ENCODE measurements at places on chromosomes 1 and 21.

GRCh38 chr1:152630596-152630995 lies 7.7 kb upstream of the LCE3A start:
- DNase-seq, result no peak

DNA sequence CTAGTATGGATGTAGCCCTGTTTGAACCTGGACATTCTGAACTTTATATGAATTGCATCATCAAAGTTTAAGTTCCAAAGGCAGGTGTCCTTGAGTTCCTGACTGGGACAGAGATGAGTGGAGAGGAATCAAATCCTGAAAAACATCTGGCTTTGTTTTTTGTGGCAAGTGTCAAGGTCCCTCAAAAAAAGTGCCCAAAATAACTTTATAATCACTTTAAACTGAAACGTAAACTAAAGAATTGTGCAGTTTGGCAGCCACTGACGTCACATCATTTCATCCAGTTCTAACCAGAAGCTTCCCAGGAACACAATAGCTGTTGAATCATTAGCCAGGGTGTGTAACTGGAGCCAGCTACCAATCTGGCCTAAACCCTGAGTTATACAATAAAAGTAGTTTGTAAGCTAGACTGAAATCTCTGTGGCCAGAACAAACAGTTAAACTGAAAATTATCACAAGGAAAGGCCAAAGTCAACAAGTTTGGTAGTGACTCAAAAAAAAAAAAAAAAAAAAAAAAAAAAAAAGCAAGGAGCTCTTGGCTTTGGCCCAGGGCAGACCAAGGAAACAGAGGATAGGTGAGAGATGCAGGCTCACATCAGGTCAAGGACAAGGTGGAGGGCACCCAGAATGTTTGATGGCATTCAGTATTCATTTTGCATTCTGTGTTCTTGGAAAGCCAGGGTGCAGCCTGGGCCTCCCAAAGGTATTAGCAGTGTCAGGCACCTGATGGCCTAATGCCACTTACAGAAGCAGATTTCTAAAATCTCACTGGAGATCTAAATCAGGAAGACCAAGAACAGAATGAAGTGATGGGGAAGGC lies 74.3 kb downstream of the TNFSF18 start:
- DNase-seq, result no peak

DNA sequence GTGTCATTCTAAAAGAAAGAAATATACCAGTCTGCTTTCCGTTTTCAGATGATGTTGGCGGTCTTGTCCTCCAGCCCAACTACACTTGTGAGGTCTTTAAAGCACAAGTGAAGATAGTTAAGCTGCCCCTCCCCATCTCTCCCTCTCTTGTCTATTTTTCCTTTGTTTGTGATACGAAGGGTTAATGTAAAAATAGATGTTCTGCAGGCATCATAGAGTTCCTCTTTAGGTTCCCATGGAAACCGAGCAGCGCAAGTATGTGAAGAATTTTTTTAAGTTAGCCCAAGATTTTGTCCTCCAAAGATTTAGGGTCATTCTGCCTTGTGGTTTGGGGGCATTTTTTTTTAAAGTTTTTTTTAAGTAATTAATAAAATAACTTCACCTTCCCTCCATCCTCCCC lies 232.4 kb upstream of the AJAP1 start:
- no peak for DNase-seq

DNA sequence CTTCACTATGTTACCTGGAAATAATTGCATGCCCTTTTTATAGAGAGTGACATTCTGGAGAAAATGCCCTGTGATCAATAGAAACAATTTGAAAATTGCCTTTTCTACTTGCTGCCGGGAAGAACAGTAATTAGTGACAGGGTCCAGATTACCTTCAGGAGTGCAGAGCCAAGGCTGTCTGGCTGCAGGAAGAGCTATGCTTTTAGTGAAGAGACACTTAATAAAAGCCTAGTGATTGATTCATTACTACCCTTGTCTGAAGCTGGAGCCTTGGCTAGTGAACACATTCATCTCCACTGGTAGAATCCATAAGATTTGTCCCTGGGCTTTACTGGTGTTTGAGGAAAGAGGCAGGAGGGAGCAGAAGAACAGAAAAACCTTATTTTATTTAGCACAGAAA lies 12.9 kb upstream of the DNASE2B start:
- DNase-seq, result no peak

DNA sequence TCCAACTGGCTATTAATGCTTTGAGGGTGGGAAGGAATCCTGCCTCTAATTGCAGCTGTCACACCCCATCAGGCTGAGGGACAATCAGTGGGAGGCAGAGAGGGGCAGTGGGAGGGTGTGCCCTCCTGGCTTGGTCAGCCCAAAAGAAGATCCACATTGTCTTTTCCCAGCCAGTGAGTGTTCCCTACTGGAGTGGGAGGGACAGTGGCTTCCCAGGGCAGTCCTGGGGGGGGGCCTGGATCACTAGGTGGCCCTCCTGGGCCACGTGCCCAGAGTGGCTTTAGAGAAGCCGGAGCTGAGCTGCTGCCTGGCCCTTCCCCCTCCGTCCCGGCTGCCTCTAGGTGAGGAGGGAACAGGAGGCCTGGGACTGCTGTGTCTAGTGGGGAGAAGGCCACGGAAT lies 14.0 kb downstream of the INKA2 start:
- no peak for DNase-seq

DNA sequence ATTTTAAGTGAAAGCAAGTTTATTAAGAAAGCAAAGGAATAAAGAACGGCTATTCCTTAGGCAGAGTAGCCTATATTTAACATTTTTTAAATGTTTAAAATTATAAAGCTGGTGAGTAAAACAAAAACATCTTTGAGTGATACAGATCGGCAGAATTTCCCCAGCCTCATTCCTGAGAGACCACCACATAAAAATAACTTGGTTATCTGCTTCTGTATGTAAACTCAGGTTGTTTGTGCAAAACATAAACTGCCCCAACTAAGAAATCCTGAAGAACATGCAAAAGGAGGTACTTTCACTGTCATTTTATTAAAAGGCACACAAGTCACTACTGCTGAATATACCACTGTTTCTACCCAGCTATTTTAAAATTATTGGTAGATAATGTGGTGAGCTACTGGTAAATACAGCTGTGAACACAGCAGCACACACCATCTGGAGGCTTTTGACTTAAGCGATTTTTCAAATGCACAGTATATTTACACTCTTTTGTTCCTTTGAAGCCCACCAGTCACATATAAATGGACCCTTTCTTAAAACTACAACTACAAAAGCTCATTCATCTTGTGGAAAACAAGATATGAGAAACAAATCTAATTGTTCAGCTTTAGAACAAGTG lies 119.3 kb downstream of the RERE start:
- DNase-seq, result no peak

DNA sequence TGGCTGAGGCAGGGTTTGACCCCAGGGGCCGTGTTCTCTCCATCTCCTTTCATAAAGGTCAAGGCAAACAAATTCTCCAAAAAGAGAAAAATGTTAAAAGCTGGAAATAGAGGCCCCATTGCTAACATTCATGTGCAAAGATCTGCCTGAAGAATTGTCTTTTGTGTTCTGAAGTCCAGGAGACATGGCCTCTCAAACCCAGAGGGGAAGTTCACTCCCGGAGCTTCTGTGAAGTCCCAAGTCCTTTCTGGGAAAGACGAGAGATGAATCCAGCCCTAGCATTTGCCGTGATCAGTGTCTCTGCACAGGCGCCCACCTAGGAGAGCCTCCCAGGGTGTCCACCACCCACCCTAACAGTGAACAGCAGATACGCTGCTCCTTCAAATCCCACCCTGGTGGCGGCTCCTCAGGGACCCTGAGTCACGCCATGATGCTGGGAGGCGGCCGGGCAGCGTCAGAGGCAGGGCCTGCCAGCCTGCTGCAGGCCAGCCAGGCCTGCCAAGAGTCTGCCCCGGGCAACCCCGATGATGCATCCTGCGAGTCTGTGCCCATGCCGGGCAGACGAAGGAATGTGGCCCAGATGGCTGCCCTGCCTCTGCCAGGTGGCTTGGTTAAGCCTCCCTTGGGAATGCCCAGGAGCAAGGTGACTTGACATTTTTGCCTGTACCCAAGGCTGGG lies 5.2 kb upstream of the C2CD2 start:
- DNase-seq, result no peak

- DNase-seq, result no peak
Observed at GRCh38 chr1:224901087-224901810, 28.2 kb upstream of the DNAH14 start.

- DNase-seq, result no peak
Observed at GRCh38 chr1:154418923-154419619, 13.9 kb downstream of the IL6R start.

- DNase-seq, result no peak
Observed at GRCh38 chr21:45076245-45076711, 1.9 kb downstream of the ADARB1 start.

DNA sequence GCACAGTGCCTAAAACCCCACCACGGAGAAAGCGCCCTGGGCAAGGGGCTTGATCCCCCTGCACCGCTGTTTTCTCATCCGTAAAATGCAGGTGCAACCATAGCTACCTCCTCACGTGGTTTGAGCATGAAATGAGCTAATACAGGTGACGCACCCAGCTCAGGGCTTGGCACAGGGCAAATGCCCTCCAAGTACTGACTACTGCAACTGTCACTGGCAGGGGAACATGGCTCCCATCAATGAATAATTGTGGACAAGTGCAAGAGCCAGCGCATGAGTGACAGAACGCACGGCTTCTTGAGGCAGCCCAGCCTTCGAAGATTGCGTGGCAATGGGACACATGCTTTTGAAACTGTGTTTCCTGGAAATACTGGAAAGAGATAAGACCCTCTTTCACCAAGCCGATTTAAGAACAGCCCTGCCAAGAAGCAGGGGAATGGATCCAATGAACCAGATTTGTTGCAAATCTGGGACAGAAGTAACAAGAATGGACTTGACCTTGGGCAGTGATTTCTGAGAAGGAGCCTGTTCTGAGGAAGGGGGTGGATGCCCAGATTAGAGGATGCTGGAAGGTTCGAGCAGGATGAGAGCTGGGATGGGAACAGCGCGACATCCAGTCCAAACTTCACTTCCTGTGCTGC lies 92.8 kb upstream of the IFFO2 start:
- DNase-seq, result no peak

All from stimulated activated CD8-positive, alpha-beta memory T cell treated with anti-CD3 and anti-CD28 coated beads, Interleukin-15, amount 100 ng/mL, for 4 hours (primary cell).